ENCODE measurements at places on chromosomes 5 and 9. TPM values are rescaled to one million over a fixed set of nuclear protein-coding genes. Genes with fewer than 3 reads are reported as not detected.

The DNAJB5 gene
- 5.4 TPM for total RNA-seq

The SNX24 gene
- 8.5 TPM for total RNA-seq

The NUTM2F gene
- not detected for total RNA-seq

DNA sequence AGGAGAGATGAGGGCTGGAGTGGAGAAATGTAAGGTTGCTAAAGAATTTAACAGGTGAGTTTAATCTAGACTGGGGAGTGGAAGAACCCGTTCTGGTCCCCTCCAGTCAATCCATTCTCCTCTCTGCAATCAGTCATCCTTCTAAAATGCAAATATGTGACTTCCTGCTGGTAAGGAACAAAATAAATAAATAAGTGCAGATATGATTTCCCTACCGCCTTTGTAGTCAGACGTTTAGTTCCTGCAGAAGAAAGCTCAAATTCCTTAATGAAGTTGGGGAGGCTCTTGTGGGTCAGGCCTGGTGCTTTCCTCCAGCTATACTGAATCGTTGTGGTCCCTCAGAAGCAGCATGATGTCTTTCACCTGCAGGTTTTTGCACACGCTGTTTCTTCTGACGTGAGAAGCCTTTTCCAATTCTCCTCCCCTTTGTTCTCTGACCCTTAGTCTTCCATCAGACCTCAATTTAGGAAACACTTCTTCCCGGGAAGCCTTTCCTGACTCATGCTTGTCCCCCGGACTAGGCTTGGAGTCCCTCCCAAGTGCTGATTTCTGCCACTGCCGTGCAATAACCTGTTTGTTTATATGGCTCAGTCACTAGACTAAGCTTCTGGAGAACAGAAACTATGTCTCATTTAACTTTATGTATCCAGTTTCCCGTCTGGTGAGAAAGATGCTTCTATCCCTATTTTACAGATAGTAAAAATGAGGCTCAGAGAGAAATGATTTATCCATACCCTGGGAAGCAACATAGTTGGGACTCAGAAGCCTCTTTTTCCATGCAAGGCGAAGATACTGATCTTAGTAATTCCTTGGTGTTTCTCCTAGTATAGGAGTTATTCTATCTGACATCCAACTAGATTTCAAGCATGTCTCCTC, 1.3 kb downstream of the ATP6V1G1 start:
- no peak for DNase-seq
- peaks cover 64% of the 10 kb centered on the region for H3K4me1 ChIP-seq
- H3K36me3 ChIP-seq = peaks cover 41% of the 10 kb centered on the region
- peak overlapping the region; percentile 99 for H3K4me3 ChIP-seq
- peak overlapping the region; percentile 99 for H3K27ac ChIP-seq

DNA sequence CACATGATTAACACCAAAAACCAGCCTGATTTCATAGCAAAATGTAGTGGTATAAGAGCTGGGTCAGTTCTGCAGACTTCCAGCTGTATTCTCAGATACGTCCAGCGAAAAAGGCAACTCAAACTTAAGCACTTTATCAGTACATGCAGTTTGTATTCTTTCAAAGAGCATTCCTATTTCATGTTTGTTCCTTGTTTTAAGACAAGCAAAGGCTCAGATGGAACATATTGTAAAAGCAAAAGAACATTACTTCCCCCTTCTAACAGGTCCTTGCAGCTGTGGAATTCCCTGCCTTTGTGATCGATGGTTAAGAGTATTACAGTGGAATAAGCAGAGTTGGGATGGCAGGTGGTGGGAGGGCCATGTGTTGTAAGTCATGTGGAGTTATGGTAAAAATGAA, 86.3 kb upstream of the GRHPR start:
- no peaks in the 10 kb centered on the region for H3K27me3 ChIP-seq
- no peaks in the 10 kb centered on the region for H3K36me3 ChIP-seq
- DNase-seq = no peak
- H3K27ac ChIP-seq = peak overlapping the region; percentile 84
- peaks cover 84% of the 10 kb centered on the region for H3K4me1 ChIP-seq

DNA sequence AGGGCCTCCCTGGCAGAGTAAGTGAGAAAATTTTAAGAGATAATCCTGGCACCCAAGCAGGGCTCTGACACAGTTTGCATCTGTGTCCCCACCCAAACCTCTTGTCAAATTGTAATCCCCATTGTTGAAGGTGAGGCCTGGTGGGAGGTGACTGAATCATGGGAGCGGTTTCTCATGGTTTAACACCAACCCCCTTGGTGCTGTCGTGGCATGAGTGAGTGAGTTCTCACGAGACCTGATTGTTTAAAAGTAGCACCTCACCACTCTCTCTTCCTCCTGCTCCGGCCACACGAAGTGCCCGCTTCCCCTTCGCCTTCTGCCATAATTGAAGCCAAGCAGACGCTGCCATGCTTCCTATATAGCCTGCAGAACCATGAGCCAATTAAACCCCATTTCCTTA, 80.1 kb downstream of the FBXW11 start:
- no peaks in the 10 kb centered on the region for H3K27me3 ChIP-seq
- peak overlapping the region; percentile 50 for H3K4me3 ChIP-seq

DNA sequence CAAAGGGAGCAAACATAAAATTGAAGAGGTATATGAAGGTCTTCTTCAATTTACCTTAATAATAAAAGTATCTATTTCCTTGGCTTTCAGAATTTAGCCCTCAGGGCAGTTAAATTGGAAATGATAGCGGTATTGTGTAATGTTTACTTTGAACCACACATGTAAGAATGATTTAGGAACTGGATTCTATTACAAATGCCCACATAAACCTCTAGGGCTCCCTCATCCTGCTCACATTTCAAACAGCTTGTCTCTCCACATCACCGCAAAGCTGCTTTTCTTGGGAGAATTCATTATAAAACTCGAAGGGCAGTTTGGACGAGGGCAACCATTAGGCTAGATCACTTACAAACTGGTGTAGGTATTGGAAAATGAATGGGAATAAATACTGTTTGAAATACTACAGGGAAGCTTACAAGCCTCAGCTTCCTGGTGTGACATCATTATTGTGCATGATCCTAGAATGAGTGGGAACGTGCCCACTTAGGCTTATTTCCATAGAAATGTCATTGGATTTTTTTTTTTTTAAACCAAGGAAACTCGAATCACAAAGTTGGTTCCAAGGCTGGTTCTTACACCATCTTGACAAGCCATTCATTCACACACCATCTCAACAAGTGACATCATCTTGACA, 47.3 kb downstream of the MTRR start:
- H3K4me3 ChIP-seq = no peak overlapping the region
- H3K36me3 ChIP-seq = peaks cover 12% of the 10 kb centered on the region
- H3K4me1 ChIP-seq = no peaks in the 10 kb centered on the region
- no peak overlapping the region for H3K27ac ChIP-seq
- H3K27me3 ChIP-seq = no peaks in the 10 kb centered on the region

Data from activated B cell treated with CpG ODN at 0.5 μM for 24 hours (primary cell).